ENCODE measurements at places on chromosomes 5 and 9. TPM values are rescaled to one million over a fixed set of nuclear protein-coding genes. Genes with fewer than 3 reads are reported as not detected.

The CDO1 gene
- total RNA-seq: 19.0 TPM

The RXFP3 gene
- total RNA-seq: under 0.01 TPM

The ANKRD34B gene
- not detected for total RNA-seq

The ANKRA2 gene
- total RNA-seq: 12.3 TPM

The LRRTM2 gene
- total RNA-seq: 2.9 TPM

The SLC36A2 gene
- total RNA-seq: not detected

The S1PR3 gene
- 26.6 TPM for total RNA-seq

The PAX5 gene
- total RNA-seq: not detected

The PCDHA10 gene
- not detected for total RNA-seq

The FOXE1 gene
- not detected for total RNA-seq
